GM04503 (cell line): ENCODE measurements at places on chromosomes 3 and 15.

DNA sequence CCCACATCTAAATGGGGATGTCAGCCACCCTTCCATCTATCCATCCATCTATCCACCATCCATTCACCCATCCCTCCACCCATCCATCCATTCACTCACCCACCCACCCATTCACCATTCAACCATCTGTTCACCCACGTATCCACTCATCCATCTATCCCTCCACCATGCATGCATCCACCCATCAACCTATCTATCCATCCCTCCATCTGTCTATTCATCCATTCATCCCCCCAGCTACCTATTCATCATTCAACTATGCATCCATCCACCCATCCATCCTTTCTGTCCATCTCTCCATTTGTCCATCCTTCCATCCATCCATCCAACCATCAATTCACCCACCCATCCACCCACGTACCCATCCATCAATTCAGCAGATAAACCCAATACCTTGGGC, 14.6 kb downstream of the ITIH3 start:
- no peak for DNase-seq

- peak; percentile 36 for DNase-seq
Measured at GRCh38 chr15:57890351-57890750, 175.2 kb downstream of the ALDH1A2 start.

- no peak for DNase-seq
Measured at GRCh38 chr3:48427630-48427962, 2.3 kb downstream of the PLXNB1 start.

GRCh38 chr15:33968224-33968623, at the start of gene CHRM5:
Gene CHRM5, plus strand, starts transcription at chr15:33968497. Its CDS starts 94,221 bp downstream, at chr15:34062718.
- DNase-seq, result no peak

DNA sequence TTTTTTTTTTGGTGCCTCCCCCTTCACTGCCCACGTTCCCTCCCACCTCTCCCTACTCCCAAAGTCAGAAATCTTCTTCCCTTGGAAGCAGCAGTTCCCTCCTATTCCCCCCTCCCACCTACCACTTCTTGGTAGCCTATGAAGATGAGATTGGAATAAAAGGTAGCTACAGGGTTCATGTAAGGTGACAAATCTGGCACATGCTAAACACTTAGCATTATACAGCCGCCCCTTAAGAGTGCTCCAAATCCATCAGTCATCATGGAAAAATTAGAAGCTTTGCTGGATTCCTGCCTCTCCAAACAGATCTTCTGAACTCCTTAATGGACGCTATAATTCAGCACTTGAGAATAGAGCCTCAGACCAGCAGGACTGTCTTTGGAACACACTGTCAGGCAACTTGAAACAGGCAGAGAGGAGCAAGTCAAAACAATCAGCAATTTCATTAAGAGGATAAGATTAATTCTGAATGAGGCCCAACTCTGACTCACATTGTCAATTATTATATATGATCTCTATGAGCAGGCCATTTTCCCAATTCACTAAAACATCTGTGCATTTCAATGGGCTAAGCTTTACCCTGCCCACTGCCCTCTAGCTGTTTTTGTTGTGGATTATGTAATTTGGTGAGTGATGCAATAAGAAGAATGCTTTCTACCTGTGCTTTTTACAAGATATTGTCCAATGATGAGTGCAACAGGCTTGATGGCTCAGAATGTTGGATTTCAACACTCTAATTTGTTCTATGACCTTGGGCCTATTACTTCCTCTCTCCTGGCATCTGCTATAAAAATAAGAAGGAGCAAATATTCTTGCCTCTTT, 34.6 kb upstream of the SPRED1 start:
- DNase-seq, result no peak

GRCh38 chr3:80734920-80735319, 967.1 kb upstream of the ROBO1 start:
- DNase-seq, result no peak

DNA sequence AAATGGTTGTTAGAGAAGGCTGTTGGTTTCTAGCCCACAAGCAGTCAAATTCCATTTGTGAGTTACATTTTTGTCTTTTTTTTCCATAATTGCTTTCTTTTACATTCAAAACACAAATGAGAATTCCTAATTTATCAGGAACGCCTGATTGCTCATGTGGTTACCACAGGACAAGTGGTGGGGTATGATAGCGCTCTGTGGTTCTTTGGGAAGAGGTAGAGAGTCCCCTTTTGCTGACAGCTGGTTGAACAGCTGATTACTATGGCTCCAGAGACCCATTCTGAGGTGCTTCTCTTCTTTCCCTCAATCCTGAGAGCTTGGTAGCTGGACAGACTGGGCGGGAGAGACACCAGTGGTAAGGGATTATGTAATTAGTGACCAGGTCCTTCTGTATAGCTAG, 24.4 kb downstream of the CNOT10 start:
- DNase-seq, result no peak

DNA sequence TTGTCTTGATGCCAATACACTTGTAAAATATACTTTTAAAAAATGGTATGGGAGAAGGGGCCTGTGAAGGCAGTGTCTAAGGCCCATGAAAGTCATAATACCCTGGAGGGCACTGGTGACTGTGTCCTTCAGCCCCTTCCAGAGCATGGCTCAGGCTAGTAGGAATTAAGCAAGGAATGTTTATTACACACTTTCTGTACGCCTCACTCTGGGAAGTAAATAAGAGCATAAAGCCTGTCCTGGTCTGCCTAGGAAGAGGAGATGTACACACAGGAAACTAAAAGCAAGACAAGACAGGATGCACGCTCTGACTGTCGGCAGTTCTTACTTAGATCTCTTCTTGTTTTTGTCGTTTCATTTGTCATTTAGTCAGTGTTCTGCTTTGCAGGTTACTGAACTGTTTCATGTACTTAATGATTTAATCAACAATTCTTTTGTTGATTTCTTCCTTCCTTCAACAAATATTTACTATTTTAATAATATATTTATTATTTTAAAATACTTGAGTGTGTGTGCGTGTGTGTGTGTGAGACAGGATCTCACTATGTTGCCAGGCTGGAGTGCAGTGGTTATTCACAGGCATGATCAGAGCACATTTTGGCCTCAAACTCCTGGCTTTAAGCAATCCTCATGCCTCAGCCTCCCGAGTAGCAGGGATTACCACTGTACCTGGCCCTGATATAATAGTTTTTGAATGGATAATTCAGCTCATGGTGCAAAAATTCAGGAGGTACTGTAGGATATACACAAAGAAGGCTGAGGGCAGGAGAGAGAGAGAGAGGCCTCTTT, 9.0 kb upstream of the SMAD6 start:
- DNase-seq, result no peak

GRCh38 chr3:139940622-139941021, 5.6 kb downstream of the CLSTN2 start:
- DNase-seq, result no peak

DNA sequence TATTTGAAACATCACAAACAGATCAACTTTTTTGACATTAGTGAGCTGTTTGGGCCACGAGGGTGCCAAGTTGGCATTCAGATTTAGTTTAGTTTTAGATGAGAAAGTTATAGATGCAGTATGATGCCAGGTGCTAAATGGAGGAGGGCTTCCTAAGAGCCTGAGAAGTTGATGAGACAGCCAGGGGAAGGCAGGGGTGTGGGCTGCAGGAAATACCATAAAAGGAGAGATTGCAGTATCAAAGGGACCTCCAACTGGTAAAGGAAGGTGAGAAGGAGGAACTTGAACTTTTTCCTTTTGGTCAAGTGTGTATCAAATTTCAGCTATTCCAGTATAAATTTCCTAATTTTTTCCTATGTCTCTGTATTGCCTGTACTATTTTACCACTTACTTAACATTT, 2.0 kb upstream of the TNIK start:
- DNase-seq, result no peak

GRCh38 chr3:107264888-107265287, 112.4 kb upstream of the CCDC54 start:
- DNase-seq, result no peak

DNA sequence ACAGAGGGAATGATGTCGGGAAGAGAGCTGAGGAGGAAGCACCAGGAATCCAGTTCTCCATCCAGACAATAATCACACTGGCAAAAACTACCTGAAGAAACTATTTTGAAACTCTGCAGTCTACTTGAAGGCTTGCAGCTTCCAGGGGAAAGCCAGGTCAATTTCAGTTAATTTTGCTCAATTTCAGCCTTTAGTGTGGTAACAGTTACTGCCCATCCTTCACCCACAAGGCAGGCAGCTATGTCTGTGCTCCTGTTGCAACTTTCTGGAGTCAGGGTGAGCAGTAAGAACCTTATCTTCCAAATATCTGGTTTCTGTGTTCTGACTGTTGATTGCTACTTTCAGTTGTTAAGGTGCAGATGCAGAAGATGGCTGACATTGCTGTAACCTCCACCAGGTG, 221.7 kb downstream of the ADAMTS17 start:
- no peak for DNase-seq

DNA sequence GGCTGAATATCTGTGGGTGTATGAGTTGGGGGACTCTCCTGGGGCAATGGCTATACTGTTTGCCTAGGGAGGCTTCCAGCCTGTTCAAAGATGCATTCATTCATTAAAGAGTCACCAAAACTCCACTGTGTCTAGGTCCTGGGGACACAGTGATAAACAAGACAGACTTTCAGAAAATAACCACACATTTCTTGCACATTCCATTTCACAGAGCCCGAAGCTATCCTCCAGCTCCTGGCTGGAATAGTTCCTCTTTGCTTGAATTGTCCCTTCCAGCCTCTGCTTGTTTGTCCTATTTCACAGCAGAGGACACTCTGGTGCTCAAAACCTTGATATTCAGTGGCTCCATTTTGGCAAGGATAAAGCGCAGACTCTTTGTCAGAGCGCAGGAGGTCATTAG, 61.7 kb upstream of the ITGA11 start:
- no peak for DNase-seq

GRCh38 chr3:67876261-67876660, 221.8 kb upstream of the SUCLG2 start:
- no peak for DNase-seq

GRCh38 chr3:69490971-69491370, 105.1 kb upstream of the FRMD4B start:
- DNase-seq, result no peak

DNA sequence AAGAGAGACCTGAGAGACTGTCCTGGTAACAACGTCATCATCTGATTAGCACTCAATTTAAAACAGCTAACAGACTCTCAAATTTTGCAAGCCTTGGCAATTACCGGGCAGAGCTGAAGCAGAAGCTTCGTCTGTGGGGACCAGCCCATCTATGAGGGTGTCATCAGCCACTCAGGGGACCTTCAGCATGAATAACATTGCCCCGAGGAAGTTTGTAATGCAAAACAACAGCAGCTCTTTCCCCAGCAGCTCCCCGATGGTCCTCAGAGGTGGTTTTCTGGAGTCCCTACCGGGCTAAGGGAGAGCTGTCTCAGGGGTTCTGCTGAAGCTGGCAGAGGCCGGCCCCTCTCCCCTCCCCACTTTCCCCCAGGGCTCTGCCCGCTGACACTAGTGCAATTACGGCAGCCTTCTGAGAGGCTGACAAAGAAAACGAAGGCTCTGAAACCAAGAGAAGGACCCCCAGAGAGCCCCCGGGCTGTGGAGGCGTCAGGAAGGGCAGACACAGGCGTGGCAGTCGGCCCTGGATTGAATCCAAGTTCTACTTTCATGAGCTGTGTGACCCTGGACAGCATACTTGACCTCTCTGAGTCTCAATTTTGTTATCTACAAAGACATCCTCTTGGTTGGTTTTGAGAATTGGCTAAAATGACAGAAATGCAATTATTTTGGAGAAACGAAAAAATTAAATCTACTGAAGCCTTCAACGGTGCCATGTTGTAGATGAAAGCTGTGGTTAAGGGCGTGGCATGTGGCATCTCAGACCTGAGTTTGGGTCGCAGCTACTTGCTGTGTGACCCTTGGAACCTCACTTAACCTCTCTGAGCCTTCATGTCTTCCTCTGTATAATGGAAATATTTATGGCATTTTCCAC, 102.1 kb upstream of the TLE3 start:
- DNase-seq, result no peak

GRCh38 chr15:100764778-100765466, 114.7 kb upstream of the ALDH1A3 start:
- peak; percentile 49 for DNase-seq

GRCh38 chr15:67033012-67033411, 32.4 kb upstream of the SMAD3 start:
- DNase-seq, result no peak

DNA sequence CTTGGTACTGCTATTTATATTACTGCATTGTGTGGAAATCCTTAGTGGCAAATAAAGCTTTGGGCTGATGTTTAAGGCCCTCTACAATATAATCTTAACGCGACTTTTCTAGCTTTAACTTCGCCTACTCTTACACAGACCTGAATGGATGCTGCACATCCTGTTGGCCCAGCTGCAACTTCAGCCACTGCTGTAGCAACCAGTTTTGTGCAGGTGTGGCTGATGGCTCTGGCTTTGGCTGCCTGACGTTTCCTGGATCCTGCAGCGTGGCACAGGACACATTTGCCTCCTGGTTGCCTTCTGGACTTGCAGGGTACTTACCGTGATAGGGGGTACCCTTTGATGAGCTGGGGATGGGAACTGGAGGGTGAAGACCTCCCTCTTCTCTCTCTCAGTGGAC, 20.2 kb upstream of the ERICH6 start:
- no peak for DNase-seq

- DNase-seq, result no peak
Measured at GRCh38 chr3:42019953-42020260, 58.0 kb upstream of the ULK4 start.

DNA sequence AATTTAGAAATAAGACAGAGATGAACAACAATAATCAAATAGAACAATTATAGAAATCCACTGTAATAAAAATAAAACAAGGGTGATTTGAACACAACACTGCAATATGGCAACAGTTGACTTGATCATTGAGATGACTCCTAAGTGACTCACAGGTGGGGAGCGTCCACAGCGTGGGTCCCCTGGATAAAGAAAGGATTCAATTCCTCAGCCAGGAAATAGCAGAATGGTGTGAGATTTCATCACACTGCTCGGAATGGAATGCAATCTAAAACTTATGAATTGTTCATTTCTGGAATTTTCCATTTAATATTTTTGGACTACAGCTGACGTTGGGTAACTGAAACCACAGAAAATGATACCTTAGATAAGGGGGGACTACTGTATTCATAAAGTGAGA, 82.0 kb downstream of the CNTN3 start:
- DNase-seq, result peak; percentile 71

DNA sequence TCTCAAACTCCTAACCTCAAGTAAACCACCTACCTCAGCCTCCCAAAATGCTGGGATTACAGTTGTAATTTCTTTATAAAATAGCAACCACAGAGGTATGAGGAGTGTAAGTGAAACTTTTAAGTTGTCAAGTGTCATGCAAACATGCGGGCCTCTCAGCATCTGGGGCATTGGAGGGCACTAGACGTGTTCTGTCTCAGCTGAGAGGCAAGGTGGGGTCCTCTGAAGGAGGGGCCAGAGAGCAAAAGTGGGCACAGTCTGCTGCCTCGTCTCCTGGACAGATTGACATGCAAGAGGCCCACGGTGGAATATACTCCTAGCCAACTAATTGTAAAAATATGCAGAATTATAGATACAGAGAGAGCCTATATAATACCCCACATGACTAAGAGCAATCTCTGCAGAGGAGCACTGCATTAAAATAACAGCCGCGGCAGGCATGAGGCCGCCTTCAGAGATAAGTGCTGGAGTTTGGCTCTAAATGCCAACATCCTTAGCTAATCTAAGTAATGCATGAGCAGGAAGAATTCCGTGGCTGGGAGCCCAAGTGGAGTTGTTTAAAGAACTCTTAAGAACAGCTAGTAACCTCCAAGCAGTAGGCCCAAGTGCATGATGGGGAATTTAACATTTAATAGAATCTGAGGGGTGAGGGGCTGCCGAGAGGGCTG, 87.8 kb upstream of the RNU6-1 start:
- no peak for DNase-seq
